ENCODE measurements at places on chromosomes 5 and 9. TPM values are rescaled to one million over a fixed set of nuclear protein-coding genes. Genes with fewer than 3 reads are reported as not detected.
A peak's percentile ranks its signal among the peaks of the same experiment; 100 is the strongest.

FBP2 gene
- total RNA-seq, result not detected

SLC6A19 gene
- not detected for total RNA-seq

TMEM174 gene
- total RNA-seq, result not detected

ITGA1 gene
- 1.9 TPM for total RNA-seq

SAXO1 gene
- not detected for total RNA-seq

MEIKIN gene
- total RNA-seq, result not detected

SPEF2 gene
- 0.76 TPM for total RNA-seq

PCDH12 gene
- 20.4 TPM for total RNA-seq

- peak; percentile 33 for DNase-seq
Measured at GRCh38 chr9:121439711-121440664, 59.7 kb downstream of the GGTA1 start.

GRCh38 chr5:154642499-154643245 lies 112.5 kb upstream of the LARP1 start:
- peak; percentile 46 for DNase-seq

DNA sequence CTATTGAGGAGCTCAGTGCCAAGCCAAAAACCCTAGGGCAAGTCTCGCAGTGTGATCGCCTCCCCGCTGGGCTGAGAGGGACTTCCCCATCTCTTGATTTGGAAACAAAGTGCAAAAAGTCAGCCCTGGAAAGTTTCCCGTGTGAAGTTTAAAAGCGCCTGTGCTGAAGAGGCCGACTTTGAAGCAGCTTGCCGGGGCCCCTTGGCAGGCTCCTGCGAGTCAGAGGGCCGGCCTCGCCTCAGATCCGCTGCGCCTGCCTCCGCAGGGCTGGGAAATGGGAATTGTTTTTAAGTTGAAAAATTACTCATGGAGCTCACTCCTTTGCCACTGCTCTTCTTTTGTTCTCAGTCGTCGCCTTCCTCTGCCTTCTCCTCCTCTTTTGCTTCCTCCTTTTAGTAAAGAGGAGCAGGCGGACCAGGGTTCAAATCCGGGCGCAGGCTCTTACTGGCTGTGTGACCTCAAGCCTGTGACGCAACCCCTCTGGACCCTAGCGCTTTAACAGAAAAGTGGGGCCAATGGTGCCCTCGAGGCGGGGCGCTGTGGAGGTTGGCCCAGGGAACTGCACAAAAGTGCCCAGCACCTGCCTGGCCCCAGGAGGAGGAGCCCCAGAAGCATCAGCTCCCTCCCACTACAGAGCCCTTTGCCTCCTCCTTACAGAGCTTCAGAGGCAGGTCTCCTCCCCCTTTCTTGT lies 14.7 kb upstream of the LHX2 start:
- DNase-seq, result no peak

- DNase-seq, result peak; percentile 32
Measured at GRCh38 chr5:57082441-57083067, 91.3 kb upstream of the GPBP1 start.
